ENCODE measurements at places on chromosomes 2 and 18.

- no peak for DNase-seq
These were observed 8.1 kb downstream of the SP9 start for GRCh38 chr2:174342686-174343342.

GRCh38 chr2:120760446-120761135 lies 24.9 kb downstream of the GLI2 start:
- DNase-seq: no peak

DNA sequence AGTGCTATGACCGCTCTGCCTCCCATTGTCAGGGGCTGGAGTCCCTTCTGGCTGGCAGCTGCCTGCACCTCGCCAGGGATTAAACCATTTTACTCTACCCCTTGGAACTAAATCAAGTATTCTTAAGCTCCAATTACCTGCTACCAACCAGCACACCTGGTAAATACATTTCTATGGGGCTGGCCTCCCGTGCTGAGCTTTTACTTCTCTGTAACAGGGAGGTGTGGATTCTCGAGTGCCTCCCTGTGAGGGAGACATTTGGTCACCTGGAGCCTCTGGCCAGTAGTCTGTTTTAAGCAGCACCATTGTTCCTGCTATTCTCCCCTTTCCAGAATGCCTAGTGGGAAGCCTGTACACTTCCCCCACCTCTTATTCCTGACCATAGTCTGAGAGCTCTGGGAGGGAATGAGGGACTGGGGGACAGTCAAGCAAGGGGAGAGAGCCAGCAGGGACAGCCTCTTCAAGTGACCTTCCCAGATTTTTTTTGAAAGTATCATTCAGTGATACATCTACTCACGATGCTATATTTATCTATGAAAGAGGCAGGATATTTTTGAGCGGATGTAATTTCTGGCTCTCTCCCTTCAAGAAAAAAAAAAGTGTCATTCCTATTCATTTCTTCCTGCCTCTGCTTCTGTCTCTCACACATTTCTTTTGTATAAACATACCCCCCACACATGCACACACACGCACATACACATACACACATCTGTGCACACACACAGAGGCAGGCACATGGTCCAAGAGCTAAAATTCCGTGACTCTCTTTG lies 112.8 kb downstream of the CAPN13 start:
- DNase-seq: no peak

- no peak for DNase-seq
These were observed 42.1 kb upstream of the RFX8 start for GRCh38 chr2:101516823-101517690.

DNA sequence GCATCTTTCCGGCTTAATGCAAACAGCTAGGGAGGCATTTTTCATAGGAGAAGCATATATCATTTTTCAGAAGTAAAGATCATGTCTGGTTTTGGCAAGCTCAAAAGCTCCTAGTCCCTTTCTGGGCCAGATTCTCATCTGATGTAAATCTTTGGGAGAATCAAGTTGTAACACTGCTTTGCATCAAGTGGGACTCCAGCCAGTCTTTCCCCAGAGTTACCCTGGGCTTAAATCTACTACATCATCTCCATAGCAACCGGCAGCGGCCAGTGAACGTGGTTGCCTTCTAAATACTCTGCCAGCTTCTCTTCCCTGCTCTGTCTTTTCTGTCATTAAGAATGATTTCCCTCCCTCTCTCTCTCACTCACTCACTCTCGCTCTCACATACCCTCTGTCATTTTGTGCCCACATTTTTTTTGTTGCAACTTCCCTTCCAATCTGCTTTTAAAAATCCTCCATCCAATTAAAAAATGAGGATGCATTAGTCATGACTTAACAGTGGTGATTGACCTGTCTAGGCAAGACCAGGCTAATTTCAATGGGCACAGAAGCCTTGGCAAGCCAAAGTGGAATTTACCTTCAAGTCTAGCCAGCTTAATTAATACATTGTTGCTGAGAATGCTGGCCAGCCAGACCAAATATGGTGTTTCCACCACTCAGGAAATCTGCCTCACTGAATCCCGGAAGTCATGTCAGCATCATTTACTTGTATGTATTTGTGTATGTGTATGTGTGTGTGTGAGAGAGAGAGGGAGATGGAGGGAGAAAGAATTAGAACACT lies 93.0 kb downstream of the NRP2 start:
- no peak for DNase-seq

- no peak for DNase-seq
These were observed 57.3 kb downstream of the MTHFD2 start for GRCh38 chr2:74255660-74256213.

DNA sequence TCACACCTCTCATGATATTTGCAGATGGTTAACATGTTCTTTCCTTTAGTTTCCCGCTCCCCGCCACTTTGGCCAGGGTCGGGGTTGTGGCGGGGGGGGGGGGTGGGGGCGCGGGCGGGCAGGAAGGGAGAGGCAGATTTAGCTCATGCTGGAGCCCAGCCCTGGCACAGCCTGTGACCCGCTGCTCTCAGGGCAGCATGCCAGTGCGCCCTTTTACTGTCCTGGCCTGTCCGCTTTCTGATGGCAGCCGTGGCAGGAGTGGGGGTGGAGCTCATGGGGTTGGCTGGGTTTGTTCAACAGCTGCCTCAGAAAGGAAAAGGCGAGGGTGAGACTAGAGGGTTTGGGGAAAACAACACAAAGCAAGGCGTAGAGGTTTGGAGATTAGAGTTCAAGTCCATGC lies 56.1 kb downstream of the TNP1 start:
- DNase-seq: no peak

DNA sequence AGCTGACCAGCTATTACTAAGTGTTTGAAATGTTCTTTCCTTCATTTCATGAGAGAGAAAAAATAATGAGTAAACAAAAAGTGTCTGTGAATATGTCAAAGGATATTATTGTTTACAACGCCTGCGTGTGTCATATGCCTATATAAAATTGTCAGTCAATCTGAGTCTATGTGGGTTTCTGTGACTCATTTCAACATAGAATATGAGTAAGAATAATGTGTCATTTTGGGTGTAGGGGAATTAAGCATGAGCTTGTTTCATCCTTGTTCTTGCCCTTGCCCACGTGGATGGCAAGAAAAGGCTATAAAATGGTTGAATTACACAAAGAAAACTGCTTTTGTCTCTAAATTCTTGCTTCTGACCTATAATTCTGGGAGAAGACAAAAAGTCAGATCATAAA lies 466.0 kb downstream of the PTH2R start:
- no peak for DNase-seq

DNA sequence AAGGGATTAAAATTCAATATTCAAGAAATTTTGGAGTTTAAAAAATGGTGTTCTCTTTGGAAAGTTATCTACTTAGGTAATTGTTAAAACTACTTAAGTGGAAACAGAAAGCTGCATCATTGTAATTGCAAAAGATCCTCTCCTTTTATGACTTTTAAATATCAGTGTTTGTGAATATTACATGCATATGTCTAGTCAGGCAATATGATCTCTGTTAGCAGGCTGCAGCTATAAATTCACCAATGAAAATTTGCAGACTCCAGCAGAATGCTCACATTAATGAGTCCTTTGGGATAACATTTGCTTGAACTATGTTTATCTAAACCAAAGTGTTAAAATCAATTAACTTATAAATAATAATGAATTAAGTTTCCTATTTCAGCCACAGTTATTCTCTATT lies 59.2 kb upstream of the CSRNP3 start:
- DNase-seq: no peak

DNA sequence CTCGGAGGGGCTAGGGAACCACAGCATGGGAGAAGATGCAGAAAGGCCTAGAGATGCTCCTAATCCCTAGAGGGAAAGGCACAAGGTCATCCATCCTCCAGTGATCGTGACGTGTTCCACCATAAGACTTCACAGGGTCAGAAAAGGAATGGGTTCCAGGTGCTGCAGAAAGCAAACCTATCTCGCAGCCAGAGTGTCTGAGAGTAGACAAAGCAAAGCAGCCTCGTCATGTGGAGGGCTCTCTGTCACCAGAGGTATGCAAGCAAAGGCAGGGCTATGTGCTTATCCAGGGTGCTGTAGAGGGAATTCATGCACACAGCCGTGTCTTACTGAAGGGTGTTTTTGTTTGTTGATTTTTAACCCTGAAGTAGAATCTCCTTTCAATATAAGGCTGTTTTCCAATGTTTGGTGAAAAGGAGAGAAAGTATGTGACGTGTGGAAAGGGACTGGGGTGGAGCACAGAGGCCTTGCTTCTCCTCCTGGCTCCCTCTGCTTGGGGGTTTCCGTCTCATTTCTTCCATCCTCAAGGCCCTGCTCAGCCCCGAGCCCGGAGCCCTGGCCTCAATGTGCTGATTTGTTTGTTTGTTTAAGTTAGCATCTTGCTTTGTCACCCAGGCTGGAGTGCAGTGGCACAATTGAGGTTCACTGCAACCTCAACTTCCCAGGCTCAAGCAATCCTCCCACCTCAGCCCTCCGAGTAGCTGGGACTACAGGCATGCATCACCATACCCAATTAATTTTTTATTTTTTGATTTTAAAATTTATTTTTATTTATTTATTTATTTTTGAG lies 3.0 kb downstream of the GPR55 start:
- DNase-seq: no peak

- no peak for DNase-seq
These were observed 3.2 kb downstream of the CABLES1 start for GRCh38 chr18:23138471-23138870.

DNA sequence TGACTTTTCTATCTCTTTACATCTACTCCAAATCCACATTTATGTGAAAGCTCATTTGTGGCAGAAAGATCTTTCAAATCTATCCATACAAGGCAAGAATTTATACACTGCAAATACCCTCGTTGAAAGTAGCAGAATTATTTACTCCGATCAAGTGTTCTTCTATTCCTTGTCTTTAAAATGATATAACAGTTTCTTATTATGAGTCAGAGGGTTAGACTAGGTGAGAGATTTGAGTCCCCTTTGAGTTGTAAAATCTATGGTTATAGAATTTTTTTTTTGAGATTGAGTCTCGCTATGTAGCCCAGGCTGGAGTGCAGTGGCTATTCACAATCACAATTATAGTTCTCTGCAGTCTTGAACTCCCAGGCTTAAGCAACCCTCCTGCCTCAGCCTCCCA lies 5.6 kb upstream of the GREB1 start:
- no peak for DNase-seq

DNA sequence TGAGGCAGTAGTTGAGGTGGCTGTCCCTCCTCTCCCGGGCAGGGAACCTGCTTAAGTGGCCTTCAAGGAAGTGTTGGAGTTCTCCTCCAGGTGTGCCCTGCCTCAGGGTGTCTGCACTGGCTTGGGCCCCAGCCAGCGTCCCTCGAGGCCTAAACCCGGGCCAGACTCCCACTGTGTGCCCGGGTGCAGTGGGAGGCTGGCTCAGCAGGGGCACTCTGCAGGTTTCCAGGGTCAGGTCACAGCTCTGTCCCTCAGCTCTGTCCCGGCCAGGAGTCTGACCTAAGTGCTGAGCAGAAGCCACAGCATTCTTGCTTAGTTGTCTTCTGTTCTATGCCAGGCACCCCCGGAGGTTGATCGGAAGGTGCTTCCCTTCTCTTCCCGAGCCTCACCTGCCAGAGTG lies 69.0 kb upstream of the OTOS start:
- DNase-seq: no peak

DNA sequence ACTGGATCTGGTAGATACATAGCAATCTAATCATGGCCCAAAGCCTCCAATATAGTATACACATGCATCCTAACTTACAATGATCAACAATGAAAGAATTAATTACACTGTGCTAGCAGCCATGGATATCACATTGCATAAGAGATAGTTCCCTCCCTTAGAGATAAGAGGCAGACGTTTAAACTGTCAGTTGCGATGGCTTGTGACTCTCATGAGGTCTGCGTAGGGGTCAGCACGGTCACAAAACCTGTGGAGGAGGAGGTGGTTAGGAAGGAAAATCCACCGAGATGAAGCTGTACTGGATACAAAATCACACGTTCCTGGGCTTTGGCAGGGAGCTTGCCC lies 800 bp upstream of the RALB start:
- no peak for DNase-seq

GRCh38 chr2:136131484-136131960 lies 13.6 kb upstream of the CXCR4 start:
- no peak for DNase-seq

- DNase-seq: no peak
These were observed 86.0 kb downstream of the OSBPL6 start for GRCh38 chr2:178280244-178280852.

DNA sequence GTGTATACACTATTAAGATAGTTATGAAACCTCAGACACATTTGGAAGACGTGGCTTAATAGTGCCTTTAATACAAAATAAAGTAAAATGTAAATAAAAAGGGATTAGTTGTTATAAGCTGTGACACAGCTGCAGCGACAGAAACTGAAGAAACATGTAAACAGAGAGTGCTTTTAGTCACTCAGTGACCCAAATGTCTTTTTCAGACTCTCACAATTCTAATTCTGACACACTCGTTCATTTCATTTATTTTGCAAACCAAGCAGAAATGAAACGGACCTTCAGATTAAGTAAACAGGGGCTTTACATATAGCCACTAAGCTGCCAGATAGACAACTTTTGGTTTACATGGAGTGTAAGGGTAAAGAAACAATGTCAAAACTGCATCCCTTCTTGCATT lies 181.0 kb upstream of the ETAA1 start:
- no peak for DNase-seq

GRCh38 chr2:203022751-203023150 lies 8.1 kb downstream of the NBEAL1 start:
- DNase-seq: no peak

DNA sequence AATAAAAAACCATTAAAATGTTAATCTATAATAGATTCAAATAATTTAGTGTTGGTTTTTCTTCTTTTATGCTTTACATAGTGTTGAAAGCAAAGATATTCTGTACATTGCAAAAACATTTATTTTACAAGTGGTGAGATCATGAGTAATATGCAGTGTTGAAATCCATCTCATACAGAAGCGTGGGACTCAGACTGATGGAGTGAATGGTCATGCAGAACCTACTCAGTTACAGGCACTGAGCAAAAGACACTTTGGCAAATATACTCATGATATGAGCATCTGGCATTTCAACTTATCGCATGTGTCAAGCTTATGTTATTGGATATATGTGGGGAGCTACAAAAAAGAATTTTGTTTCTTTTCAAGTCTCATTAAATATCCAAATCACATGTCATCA lies 620.2 kb upstream of the NETO1 start:
- no peak for DNase-seq

GRCh38 chr2:38170067-38170466 lies 94.1 kb upstream of the CYP1B1 start:
- DNase-seq: no peak

- no peak for DNase-seq
These were observed 22.0 kb upstream of the ASPRV1 start for GRCh38 chr2:69983392-69983966.

DNA sequence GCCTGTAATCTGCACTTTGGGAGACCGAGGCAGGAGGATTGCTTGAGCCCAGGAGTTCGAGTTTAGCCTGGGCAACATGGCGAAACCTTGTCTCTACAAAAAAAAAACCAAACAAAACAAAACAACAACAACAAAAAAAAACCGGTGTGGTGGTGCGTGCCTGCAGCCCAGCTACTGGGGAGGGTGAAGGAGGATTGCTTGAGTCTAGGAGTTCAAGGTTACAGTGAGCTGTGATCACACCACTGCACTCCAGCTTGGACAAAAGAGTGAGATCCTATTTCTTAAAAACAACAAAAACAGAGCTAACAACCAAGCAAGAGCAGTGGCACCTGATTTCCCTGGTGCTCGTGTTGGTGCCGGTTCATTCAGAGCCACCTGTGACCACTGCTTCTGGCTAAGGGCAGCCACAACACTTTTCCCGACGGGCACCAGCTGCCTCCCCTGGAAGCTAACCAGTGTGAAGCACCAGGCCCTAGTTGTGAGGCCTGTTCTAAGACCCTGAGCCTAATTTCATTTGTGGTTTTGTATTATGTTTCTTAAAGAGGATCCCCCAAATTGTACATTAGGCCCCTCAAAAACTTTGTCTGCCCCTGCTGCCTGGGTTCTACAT lies 1.3 kb downstream of the AOX1 start:
- DNase-seq: no peak

GRCh38 chr2:62471816-62472215 lies 34.2 kb downstream of the TMEM17 start:
- DNase-seq: no peak
